Myocyte (in vitro differentiated cells): ENCODE measurements at places on chromosomes 1 and 21. TPM values are rescaled to one million over a fixed set of nuclear protein-coding genes. Genes with fewer than 3 reads are reported as not detected.
A peak's percentile ranks its signal among the peaks of the same experiment; 100 is the strongest.

TSACC gene
- not detected in 2 replicates for total RNA-seq

AMPD1 gene
- 8.1 and 13.6 TPM in 2 replicates for total RNA-seq

BRDT gene
- not detected in 2 replicates for total RNA-seq

GRCh38 chr21:18986197-18986596, 582.6 kb upstream of the TMPRSS15 start:
- no peak for DNase-seq

- no peak for DNase-seq
These were observed 177.6 kb upstream of the OLFM3 start for GRCh38 chr1:102174259-102174863.

DNA sequence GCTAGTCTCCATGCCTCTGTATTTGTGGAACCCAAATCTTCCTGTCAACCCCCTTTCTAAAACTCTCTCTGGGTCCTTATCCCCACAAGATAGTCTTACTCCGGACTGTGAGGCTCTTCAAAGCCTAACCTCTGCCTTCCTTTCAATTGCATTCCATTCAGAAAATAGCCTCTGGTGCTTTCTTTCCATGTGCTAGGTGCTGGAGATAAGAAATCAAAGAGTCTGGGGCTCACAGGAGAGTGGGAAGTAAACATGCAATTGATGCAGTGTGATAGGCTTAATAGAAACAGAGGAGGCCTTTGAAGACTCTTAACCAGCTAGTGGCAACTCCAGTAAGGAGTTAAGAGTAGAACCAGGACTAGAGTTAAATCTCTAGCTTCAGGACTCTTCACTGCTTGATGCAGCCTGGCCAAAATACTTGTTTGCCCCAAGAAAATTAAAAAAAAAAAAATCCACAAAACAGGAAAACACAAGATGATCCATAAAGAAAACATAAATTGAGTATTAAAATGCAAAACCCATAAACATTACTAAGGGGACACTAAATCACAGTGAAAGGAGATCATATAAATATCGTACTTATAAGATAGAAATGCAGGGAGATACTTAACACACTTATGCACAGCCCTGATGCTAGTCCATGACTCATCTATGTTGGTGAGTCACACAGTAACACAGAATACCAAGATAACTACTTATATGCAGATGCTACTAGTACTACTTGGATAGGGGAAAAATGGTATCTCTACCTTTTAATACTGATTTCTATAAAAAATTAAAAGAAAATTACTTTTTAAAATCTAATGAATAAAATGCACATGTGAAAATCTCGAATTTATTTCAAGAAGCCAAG, 341.5 kb downstream of the KCNH1 start:
- DNase-seq, result peak; percentile 65

GRCh38 chr1:204633665-204634064, 51.9 kb downstream of the LRRN2 start:
- DNase-seq, result peak; percentile 23

DNA sequence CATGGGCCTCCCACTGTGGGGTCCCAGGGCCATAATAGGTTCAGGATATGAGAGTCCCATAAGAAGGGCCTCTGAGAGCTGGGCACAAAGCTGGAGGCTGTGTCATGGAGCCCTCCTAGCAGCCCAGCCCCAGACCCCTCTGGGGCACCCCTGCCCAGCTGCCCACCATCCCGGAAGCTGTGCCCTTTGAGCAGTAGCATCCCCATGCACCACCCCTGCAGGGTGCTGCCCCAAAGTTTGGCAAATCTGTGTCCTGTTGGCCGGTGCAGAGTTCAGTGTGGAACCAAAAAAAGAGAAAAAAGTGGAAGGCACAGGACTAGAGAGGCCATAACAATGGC, 17.6 kb downstream of the TNNT2 start:
- no peak for DNase-seq

DNA sequence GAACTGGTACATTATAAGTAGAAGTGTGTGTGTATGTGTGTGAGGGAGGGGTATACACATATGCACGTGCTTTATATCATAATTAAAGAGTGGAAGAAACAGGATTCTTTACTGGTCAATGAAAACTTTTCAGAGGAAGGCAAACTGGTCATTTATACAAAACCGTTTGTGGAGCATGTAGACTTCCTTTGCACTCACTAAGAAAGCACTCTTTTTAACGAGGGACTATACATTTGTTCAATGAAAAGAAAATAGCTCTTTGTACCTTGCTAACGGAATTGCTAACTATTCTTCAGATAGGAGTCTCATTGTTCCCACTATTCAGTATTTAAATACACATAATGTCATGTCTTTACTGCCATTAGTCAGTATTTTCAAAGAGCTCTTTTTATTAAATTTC, 219.3 kb downstream of the ST6GALNAC3 start:
- DNase-seq, result no peak

- no peak for DNase-seq
These were observed 63.7 kb downstream of the TENT5C start for GRCh38 chr1:117669572-117669971.

DNA sequence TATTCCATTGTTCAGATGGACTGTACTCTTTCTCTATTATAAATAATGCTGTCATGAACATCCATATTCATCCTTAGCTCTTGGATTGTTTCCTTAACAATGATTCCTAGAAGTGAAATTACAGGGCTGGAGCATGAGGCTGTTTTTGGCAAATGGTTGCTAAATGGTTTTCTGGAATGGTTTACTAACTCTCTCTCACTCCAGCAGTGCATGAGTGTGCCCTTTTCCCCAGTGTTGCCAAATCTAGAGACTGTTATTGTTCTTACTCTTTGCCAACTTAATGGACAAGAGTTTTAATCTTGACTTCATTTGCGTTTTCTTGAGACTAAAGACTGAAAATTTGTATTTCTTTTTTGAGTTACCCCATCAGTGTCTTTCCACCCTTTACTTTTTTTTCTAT, 113.0 kb downstream of the PAPPA2 start:
- DNase-seq, result no peak
